ENCODE measurements at places on chromosomes 11 and 22. TPM values are rescaled to one million over a fixed set of nuclear protein-coding genes. Genes with fewer than 3 reads are reported as not detected.

- DNase-seq = no peak
Measured at GRCh38 chr11:124955035-124955434, 1.0 kb downstream of the CCDC15 start.

GRCh38 chr22:30193031-30193775 is 53.4 kb downstream of the LIF start:
- DNase-seq = no peak

DNA sequence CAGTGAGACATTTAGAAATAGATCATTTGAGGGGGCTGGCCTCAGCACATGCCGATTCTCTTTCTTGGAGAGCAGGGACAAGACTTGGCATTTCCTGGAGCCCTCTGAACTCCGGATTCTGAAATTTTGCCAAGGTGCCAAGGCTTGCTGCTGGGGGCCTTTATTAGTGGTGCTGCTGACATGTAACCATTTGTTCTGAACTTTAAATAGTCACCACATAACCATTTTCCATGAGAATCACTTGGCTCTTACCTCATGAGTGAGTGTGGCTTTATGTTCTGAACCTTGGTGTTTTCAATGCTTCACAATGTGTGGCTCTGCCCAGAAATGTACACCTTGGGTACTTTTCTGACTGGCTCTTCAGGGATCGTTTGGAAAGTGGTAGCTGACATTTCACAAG is 33.3 kb downstream of the SYT13 start:
- DNase-seq = no peak

GRCh38 chr22:36727110-36727509 is 23.6 kb upstream of the CACNG2 start:
- DNase-seq = no peak

ACRV1 gene
- not detected for total RNA-seq

DNA sequence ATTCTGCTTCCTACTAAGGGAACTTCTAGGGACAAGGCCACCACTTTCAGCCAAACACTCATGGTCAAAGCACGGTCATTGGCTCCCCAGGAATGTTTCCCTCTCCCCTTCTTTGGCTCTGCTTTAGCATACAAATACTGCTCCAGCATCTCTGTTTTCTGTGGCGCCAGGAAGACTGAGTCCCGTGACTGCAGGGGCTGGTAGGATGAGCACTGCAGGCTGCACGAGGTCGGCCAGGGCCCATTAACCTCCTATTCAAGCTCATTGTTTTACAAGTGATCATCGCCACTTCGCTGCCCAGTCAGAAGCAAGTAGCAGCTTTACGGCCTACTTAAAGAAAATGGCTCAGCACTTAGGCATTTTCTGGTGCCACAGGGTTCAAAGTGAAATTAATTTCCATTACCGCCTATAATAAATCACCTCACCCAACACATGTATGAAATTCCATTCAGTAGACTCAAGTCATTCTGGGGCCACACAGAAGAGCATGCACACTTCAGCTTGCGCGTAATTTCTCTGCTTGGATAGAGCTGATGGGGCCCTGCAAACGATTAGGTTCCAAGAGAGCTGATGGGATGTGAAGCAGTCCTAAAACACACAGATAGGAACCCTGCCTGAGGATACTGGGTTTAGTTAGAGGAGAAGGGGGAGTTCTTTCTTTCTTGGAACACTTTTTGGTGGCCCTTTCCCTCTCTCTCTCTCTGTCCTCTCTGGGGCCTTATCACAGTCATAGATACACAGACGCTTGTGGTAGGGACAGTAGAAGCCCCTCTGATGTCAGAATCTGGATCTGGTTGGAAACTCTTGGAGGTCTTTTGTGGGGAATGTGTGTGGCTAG is 173.7 kb downstream of the KIF18A start:
- no peak for DNase-seq

GRCh38 chr11:117852309-117852708 is 24.1 kb downstream of the FXYD6 start:
- no peak for DNase-seq

CALCA gene
- total RNA-seq = 1.3 TPM

DNA sequence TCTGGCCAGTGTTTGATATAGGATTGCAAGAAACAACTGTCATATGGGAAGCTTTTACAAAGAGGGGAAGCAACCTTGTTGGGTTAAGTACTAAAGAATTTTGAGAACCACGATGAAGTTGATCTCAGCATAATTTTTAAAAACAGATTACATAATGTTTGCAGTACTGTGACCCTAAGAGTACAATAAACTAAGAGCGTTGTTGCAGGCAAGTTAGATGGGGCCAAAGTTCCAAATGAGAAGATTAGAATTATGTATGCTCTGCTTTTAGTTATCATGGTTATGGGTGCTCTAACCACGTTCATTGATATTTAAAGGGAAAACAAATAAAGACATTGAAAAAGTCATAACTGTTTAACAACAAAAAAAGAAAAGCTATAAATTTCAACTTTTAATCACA is 177.5 kb downstream of the CNTN5 start:
- DNase-seq = no peak

DNA sequence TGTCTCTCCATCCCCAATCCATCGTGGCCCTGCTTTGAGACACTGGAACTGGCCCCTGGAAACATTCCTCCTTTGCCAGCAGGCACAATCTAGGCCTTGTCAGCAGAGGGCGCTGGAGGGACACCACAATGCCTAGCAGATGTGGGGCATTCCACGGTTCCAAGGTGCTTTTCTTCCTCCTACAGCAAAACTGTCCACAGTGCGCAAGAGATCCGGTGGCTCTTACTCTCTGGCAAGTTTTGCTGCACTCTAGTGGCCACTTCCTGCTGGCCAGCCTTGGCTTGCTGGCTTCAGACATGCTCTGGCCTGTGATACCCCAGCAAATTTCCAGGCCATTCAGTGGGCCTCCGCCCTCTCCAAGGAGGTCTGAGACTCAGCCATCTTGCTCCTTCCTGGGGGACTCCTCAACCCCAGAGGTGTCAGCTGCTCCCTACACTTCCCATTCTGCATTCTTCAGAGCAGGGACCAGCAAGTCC is 17.1 kb upstream of the RBM4B start:
- peak; percentile 89 for DNase-seq

DGCR6 gene
- total RNA-seq = 1.7 TPM

DNA sequence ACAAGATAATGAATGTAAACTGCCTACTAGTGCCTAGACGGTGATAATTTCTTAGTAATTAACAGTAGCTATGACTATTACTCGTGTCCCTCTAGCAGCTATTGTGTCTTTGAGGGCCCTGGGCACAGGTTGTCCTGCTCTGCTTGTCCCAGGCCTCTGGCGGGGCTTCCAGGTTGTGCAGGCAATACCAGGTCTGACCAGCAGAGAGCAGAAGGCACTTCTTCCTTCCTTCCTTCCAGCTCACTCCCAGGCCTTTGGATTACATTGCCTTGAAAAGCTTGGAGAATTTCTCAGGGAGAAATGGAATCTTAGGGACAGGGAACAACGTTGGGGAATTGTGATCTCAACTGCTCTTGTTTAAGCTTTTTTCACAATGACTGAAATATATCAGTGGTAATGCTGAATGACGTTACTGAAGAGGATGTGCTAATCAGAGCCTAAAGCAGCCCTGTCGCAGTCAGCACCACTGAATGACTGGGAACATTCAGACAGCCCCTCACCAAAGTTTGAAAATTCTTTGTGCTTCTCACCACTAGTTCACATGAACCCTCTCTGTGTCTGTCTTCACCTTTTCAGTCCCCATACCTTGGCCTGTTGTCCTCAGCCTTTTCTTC is 8.4 kb upstream of the CCKBR start:
- peak; percentile 85 for DNase-seq

- no peak for DNase-seq
Measured at GRCh38 chr11:122076512-122077120, 39.4 kb downstream of the BLID start.

ARHGAP20 gene
- 4.4 TPM for total RNA-seq

- peak; percentile 87 for DNase-seq
Measured at GRCh38 chr11:62553080-62553838, 6.7 kb upstream of the AHNAK start.

IL10RA gene
- total RNA-seq = 56.8 TPM

DNA sequence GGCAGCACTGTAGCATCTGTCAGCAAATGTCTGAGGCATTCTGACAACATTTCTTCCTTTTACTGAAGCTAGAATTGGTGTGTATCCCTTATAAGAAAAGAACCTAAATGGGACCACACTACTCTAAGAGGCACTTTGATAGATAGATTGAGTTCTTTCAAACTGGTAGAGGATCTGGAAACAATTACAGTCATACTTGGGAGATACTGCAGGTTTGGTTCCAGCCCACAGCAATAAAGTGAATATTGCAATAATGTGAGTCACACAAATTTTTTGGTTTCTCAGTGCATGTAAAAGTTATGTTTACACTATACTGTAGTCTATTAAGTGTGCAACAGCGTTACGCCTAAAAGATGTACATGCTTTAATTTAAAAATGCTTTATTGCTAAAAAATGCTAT is 96.9 kb downstream of the SBF2 start:
- no peak for DNase-seq

GRCh38 chr22:48396785-48397530 is 1430.7 kb downstream of the BRD1 start:
- no peak for DNase-seq

GDPD4 gene
- not detected for total RNA-seq

RAG2 gene
- total RNA-seq = not detected

TRIM66 gene
- 14.3 TPM for total RNA-seq

- no peak for DNase-seq
Measured at GRCh38 chr11:120900643-120901042, 123.3 kb upstream of the TBCEL start.

GRCh38 chr11:66546966-66547661 is 411 bp downstream of the ACTN3 start:
- peak; percentile 76 for DNase-seq

NR1H3 gene
- total RNA-seq = 66.9 TPM

LTO1 gene
- total RNA-seq = 18.0 TPM

GRCh38 chr11:108895579-108896480 is 231.0 kb downstream of the DDX10 start:
- DNase-seq = no peak

- DNase-seq = no peak
Measured at GRCh38 chr11:116852261-116853031, 15.0 kb upstream of the APOA1 start.

DNA sequence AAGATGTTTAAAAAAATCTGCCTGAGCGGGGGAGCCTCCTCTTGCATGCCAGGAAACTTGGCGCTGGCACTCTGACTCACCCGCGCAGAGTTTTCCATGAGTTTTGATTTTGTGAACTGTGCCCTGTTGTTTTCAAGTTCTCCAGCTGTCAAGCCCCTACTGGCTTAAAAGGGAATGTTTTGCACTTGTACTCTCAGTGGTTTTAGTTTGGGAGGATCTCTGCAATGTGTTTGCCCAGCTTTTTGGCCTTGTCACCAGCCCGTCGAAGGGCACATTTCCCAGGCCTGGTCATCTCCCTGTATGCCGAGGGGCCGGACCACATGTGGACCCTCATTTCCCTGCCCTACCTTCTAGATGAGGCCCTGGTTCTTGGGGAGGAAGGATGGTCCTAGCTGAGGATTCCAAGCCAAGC is 12.2 kb downstream of the MRGPRF start:
- DNase-seq = peak; percentile 29

GRCh38 chr11:93560199-93560932 is 17.2 kb upstream of the SMCO4 start:
- no peak for DNase-seq

DNA sequence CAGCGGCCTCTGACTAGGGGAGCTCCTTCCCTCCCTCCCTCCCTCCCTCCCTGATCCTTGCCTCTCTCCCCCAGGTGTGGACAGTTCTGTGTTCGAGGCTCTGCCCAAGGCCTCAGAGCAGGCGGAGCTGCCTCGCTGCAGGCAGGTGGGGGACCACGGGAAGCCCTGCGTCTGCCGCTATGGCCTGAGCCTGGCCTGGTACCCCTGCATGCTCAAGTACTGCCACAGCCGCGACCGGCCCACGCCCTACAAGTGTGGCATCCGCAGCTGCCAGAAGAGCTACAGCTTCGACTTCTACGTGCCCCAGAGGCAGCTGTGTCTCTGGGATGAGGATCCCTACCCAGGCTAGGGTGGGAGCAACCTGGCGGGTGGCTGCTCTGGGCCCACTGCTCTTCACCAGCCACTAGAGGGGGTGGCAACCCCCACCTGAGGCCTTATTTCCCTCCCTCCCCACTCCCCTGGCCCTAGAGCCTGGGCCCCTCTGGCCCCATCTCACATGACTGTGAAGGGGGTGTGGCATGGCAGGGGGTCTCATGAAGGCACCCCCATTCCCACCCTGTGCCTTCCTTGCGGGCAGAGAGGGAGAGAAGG is 11.1 kb upstream of the POU2F3 start:
- no peak for DNase-seq

DNA sequence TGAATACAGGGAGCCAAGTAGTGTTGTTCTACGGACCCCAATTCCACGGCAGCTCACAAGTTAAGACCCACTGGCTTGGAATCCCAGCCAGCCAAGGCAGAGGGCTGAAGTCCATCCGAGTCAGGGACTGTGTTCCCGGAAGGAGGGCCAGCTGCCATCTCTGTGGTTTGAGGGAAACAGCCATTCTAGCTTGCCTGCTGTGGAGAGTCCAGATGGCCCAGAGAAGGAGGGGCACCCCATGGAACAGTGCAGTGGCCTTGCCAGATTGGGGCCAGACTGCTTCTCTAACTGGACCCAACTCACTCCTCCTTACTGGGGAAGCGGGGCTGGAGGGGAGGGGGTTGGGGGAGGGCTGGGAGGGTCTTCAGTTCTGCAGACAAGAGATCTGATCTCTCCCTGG is 156.4 kb downstream of the FAM181B start:
- no peak for DNase-seq

IRAG1 gene
- total RNA-seq = 17.0 TPM

DNA sequence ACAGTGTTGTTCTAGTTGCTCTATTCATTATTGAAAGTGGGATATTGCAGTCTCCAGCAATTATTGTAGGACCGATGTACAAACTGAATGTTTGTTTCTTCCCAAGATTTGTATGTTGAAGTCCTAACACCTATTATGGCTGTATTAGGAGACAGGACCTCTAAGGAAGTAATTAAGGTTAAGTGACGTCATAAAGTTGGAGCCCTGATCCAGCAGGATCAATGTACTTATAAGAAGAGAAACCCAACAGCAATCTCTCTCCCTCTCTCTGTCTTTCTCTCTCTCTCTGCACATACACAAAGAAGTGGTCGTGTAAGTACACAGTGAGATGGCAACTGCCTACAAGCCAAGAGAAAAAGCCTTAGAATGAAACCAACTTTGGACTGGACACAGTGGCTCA is 16.1 kb upstream of the SLC35C1 start:
- DNase-seq = no peak

- DNase-seq = no peak
Measured at GRCh38 chr11:112584672-112585071, 324.0 kb upstream of the PLET1 start.

LMO1 gene
- total RNA-seq = not detected

- DNase-seq = no peak
Measured at GRCh38 chr22:32204856-32205722, at the start of gene RFPL2. Gene RFPL2, minus strand, starts transcription at chr22:32205073. Its CDS starts 2,622 bp downstream, at chr22:32202451.

CRYBB3 gene
- not detected for total RNA-seq

TMEM191B gene
- total RNA-seq = 2.8 TPM

- DNase-seq = no peak
Measured at GRCh38 chr11:84408946-84409411, 1122.8 kb upstream of the CCDC90B start.

Measured in left lung (tissue), 14 donors.